ENCODE measurements at places on chromosomes 16 and 17.

DNA sequence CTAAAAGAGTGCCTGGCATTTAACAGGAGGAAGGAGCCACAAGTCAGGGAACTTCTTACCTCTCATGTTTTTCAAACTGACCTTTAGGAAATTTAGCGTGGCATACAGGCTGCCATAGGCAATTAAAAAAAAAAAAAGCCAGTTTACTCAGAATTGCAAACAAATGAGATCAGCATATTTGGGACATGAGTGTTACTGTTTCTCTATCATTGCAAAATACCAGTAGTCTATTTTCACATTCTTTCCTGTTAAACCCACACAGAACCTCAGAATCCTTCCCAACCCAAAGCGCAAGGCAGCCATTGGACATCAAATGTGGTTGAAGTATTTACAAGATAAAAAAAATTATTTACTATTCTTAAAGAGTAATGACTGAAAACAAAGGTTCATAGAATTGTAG lies 366.4 kb upstream of the DYNLRB2 start:
- no peak for DNase-seq

DNA sequence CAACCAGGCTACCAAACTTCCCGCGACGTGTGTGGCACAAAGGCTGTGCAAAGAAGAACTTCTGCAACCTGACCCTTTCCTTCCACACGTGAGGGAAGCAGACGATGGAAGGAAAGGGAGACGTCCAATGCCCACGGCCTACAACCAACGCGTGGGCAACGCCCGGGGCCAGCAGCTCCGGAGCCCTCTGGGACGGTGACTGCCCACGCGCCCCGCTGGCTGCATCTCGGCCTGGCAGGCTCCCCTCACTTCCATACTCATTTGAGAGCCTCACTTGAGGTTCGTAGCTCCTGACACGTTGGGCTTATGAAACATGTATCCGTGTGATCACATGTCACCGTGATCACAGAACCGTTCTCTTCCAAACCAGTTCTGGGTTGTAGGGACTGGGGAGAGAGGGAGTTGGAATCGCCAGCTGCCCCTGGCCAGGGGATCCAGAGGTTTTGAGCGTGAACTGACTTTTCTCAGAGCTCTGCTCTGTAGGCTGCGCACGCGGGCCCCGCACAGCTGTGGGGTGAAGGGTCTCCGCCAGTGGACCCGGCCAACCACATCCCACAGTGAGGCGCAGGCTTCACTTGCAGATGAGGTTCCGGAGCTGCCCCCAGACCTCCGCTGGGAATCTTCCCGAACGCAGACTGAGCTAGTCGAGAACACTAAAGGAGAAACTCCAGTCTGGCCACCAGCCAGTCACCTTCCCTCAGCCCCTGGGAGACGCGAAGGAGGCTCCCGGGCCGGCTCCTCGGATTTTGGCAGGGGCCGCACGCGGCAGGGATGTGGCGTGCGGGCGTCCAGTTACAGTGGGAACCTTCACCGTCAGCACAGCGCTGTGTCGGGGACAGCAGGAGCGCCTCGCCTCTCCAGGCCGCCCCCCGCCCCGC lies 1.0 kb downstream of the LMF1 start:
- DNase-seq: no peak

DNA sequence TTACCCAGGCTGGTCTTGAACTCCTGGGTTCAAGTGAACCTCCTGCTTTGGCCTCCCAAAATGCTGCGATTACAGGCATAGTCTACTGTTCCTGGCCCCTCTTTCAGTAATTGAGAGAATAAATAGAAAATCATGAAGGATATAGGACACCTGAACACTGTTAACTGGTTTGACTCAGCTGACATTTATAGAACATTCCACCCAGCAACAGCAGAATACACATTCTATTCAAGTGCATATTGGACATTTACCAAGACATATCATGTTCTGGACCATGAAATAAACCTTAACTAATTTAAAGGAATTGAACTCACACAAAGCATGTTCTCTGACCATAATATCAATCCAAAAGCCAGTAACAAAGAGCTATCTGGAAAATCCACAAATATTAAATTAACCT lies 19.8 kb upstream of the BAIAP2 start:
- DNase-seq: no peak

GRCh38 chr17:63309021-63309420 lies 137.1 kb downstream of the CYB561 start:
- no peak for DNase-seq

DNA sequence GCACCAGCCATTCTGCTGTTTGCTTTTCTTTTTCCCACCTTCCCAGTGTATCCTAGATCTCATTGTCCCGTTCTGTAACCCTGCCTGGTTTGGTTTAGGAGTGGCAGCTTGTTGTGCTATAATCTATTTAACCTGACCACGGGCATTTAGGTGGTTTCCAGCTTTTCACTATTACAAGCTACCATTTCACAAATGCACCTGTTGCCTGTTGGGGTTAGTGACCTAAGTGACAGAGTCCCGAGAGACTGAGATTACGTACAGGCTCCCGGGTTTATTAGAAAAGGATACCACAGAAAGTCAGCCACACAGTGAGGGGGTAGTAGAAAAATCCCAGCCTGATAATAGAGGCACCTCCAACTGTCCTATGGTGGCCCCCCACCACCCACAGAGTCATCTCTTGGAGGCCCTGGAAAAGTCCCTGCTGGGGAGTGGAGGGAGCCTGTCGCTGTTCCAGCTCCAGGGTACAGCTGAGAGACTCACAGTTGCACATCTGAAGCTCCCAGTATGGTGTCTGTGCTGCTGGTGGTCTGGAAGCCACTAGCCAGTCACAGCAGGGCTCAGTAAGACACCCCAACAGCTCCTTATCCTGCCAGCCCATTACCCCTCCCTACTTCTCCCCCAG lies 21.2 kb downstream of the CLEC16A start:
- no peak for DNase-seq

GRCh38 chr16:14302399-14303181 lies 231.5 kb downstream of the MRTFB start:
- DNase-seq: no peak

DNA sequence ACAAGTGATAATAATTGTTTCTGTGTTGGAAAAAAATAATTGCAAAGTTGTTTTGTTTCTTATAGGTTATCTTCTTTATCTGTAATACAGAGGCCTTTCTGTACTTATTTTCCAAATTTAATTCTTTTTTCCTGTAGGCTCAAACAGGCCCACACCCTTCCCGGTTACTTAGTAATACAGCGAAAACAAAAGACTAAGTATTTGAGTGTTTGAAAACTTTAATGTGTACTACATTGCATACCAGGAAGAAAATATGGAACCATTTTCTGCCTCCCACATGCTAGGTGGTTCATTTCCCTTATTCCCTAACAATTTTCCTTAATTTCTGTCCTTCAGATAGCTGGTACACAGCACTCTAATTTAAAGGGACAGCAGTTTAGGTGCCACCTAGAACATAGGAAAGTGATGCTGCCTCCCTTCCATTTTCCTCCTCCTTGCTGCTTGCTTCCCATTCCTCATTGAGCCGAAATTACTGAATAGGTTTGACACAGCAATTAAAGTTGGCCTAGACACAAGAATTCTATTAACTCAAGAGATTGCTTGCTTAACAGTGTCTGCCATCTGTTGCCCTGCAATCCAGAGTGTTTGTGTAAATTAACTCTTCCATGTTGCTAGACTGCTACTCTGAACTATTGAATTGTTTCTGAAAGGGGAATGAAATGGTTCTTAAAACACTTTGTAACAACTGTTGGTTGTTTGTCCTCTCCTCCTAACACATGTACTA lies 24.2 kb downstream of the CYB5B start:
- no peak for DNase-seq

- DNase-seq: no peak
Measured at GRCh38 chr16:73237601-73238000, 189.7 kb upstream of the ZFHX3 start.

- no peak for DNase-seq
Measured at GRCh38 chr16:53991754-53992378, 287.9 kb downstream of the FTO start.

DNA sequence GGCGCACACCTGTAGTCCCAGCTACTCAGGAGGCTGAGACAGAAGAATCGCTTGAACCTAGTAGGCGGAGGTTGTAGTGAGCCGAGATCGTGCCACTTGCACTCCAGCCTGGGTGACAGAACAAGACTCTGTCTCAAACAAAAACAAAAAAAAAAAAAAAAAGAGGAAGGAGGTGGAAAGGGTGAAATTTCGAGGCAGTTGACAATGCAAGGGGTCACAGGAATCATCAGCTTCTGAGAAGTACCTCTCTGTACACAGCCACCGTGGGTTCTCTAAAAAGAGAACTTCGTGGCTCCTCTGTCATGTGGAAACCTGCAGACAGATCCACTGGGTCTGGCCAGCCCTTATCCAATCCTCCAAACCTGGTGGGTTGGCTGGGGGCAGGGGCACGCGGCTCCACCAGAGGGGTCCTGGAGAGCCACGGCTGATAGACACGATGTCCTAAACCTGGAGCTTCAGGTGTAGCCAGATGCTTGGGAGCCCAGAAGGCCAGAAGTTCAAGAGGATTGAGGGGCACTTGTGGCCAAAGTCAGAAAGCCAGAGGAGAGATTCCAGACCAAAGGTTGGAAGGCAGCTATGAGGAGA lies 540 bp upstream of the CD300LF start:
- no peak for DNase-seq

DNA sequence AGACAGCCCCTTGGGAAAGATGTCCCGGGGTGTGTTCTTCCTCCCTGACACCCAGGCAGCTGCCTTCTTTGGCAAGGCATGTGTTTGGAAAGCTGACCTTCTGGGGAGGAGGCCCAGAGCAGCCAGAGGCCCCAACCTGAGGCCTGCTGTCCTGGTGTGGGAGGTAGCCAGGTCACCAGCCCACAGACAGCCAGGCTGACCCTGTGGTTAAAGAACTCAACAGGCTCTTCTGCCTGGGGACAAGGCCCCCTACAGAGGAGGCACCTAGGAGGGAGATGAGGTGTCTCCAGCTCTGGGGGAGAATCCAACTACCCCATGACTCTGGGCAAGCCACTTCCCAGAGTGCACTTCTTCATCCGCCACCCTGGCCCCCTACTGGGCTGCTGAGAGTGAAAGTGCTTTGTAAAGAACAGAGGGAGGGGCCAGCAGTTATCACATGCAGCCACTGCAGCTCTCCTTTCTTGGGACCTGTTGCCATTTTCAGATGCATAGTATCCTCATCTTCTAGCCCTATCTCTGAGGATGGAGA lies 13.1 kb upstream of the SREBF1 start:
- no peak for DNase-seq

- no peak for DNase-seq
Measured at GRCh38 chr17:48545022-48545375, at the start of gene HOXB2. HOXB2 (minus strand) TSS chr17:48545109; CDS start chr17:48544911, 198 bp downstream.

DNA sequence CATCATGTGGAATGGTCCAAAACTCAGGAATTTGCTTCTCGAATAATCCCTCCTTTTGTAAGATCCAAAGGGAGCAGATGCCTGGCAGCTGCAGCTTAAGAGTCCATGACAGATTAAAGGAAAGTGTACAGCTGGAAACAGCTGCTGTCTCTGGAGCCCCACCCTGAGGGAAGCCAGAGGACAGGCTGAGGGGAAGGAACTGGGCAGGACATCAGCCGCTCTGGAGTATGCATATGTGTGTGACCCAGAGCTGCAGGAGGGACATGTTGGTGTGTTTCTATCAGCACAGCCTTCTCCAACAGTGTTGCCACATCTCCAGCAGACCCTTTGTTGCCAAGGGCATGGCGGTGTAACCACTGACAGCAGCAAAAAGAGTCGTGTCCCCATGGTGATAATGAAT lies 46.2 kb downstream of the CYB561 start:
- DNase-seq: no peak

Measured in stimulated activated CD4-positive, alpha-beta T cell treated with anti-CD3 and anti-CD28 coated beads, TNF-alpha, amount 100 ng/mL, for 24 hours (primary cell).